ENCODE measurements at places on chromosomes 5 and 9.

DNA sequence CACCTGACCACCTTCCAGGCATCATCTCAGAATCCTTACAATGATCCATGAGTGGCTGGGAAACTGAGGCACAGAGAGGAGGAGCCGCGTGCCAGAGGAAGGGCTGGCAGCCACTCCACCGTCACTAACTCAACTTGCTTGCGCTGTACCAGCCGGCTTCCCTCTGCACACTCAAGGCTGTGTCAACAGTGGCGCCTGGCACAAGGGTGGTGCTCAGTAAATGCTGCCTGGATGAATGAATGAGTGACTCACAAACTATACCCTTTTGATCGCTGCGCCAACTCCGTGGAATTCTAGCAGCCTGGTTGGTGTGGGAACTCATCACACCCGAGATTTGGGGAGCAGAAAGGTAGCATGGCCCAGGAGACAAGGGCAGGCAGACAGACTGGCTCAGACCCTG is 21.9 kb downstream of the PRRX2 start:
- DNase-seq = no peak

DNA sequence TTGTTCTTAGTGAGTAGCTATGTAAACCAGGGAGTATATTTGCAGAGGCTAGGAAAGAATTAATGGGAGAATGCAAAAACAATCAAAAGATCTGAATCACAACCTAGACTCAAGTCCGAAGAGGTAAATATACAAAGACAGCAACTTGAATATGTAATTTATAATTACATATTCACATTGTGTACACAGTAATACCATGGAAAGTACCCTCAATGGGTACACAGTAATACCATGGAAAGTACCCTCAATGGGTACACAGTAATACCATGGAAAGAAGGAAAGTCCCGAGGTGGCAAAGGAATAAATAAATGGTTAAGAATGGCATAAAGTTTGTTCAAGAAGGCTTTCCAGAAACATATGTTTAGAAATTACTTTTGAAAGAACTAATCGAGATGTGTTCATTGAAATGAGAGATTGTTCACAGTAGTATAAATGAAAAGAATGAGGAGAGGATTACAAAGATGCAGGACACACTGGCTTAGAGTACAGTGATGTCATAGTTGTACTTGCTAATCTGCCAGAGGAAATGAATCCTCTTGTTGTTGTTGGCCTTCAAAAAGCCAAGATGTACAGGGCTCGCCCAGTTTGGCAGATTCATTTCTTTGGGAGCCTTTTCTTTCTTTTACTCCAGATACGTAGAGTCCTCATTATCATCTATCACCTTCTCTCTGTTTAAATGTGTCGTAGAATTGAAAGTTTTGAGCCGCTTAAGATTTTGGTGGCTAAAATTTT is 116.0 kb downstream of the UNC13B start:
- no peak for DNase-seq

DNA sequence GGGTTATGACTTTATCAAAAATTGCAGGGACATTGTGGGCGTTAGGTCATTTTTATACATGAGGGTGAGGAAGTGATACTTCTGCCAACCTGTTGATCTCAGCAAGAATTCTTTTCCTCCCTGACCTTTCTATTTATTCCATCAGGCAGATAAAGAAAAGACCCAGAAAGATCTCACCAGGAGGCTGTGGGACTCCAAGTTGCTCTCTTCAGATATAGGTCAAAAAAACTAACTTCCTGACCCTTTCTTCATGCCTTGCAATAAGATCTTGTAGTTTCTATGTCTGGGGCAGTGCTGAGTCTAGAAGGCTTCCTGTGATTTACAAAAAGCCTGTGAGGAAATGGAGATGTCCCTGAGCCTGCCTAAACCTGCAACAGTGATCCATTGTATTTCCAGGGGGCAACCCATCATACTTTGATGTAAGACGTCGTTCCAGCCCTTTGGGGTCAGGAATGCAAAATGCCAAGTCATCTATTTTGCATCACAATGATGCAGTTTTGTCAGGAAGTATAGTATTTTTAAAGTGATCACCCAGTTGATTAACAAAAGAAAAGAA is 22.0 kb upstream of the PIK3R1 start:
- DNase-seq = no peak

GRCh38 chr9:109588415-109588814 is 90.3 kb upstream of the PTPN3 start:
- no peak for DNase-seq

GRCh38 chr5:83718936-83719495 is 1.6 kb downstream of the HAPLN1 start:
- no peak for DNase-seq

Data from NCI-H748 treated with DMSO at 0.1 percent for 48 hours (cell line).